ENCODE measurements at places on chromosomes 6 and 20. TPM values are rescaled to one million over a fixed set of nuclear protein-coding genes. Genes with fewer than 3 reads are reported as not detected.

GSTA2 gene
- not detected for polyA plus RNA-seq

ME1 gene
- polyA plus RNA-seq = 60.6 TPM

ULBP3 gene
- polyA plus RNA-seq = 2.0 TPM

DEFB125 gene
- not detected for polyA plus RNA-seq

CPNE5 gene
- polyA plus RNA-seq = 0.03 TPM

SYNCRIP gene
- polyA plus RNA-seq = 100 TPM

FILIP1 gene
- polyA plus RNA-seq = 2.3 TPM
